ENCODE measurements at places on chromosomes 2 and 18.

DNA sequence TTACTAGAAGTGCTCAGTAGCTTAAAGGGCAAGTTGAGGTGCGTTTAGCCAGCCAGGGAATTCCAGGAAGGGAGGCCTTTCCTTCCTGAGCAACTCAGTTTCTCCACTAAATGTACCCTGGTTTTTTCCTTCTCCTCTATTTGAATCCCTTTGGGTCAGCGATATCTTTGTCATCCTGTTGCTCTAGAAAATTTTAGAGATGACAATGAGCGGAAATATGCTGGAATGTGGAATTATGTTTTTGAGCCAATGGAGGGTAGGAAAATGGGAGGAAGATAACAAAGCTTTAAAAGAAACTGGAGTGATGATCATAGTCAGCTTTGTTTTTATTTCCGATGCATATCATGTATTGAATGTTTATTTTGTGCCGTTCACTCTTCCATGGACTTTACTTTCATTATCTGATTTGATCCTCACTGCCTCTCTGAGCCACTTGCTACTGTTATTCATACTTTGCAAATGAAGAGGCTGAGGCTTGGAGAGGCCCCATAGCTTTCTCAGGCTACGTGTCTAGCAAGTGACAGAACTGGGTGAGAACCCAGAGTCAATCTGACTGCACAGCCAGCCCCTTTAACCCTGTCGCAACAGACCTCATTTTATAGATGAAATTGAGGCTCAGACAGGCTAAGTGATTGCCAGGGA is 67.3 kb downstream of the NTSR2 start:
- no peak for DNase-seq

DNA sequence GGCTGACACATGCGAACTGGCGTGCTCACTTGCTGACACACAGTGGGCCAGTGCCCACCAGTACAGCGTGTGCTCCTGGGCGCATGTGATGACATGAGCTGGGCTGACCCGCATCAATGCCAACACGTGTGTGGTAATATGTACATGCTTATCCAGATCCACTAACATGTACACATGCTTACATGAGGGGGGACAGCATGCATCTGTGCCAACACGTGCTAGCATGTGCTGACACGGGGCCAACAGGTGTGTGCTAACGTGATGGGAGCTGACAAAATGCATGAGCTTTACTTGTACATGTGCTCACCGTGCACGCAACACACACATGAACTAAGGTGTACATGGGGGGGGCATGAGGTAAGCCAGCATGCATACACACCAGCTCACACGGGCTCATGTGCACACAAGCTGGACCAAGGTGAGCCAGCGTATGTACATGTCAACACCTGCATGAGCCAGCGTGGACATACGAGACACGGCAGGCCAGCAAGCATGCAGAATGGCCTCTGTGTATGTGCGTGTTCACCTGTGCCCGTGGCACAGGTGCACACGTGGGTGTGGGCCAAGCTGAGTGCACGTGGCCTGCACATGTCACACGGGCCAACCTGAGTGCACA is 28.5 kb downstream of the GPC1 start:
- DNase-seq: no peak

- no peak for DNase-seq
Observed at GRCh38 chr2:41877114-41877678, 170.6 kb upstream of the PKDCC start.

DNA sequence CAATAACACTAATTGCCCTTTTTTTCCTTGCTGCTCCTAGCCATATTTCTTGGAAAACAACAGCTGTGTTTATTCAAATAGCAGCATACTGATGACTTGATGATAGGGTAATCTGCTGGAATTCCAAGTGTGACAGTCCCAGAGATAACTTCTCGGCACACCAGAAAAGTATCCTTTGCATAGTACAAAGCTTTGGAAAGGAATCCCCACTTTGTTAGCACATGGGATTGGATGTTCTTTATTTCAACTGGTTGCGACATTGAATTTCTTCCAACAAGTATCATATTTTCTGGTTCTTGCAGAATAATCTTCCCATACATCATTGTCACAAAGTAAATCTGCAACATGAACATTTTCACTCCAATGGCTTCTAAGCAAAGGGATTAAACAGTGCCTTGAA is 445.8 kb upstream of the ACVR2A start:
- DNase-seq: no peak

DNA sequence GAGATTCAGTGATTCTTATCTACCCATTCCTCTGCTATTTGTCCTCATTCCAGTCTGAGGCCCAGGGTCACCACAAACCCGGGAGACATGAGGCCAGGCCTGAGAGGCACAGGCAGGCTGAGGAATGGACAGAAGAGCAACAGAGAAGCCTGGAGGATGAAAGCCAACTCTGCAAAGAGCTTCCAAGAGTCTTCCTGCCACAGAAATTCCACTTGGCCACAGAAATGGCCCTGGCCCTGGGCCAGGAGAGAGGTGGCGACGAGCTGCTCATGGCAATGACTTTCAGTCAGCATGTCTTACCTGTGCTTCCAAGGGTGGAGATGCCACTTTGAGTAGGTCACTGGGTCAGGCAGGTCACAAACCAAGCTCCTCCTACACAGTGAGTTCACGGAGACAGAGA is 155.3 kb upstream of the PKDCC start:
- DNase-seq: no peak

GRCh38 chr2:69846182-69847067 is 17.0 kb downstream of the GMCL1 start:
- DNase-seq: no peak

DNA sequence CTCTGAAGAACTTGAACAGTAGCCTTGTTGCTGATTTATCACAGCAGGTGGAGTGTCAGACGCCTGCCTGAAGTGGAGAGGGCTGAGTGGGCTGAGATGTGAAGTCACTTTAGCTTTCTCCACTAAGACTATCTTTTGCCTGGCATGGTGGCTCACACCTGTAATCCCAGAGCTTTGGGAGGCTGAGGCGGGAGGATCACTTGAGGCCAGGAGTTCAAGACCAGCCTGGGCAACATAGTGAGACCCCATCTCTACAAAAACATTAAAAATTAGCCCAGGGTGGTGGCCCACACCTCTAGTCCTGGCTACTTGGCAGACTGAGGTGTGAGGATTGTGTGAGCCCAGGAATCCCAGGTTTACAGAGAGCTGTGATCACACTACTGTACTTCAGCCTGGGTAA is 60.6 kb upstream of the TTC39C start:
- DNase-seq: no peak

DNA sequence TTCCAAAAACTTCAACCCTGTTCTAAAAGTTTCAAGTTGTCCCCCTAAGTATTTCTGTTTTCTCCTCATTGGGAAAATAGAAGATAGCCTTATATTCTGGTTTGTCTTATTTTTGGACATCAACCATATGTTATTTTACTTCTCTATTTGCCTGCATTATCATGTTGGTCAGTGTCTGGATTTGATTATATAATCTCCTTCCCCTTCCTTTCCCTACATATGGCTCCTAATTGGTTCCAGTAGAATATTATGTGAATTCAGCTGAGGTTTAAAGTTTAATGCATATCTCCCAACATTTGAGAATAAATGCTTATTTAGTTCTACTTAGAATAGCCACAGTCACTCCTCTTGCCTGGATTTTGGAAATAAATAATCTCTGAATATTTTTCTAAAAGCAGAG is 66.9 kb downstream of the OXER1 start:
- DNase-seq: no peak

- DNase-seq: no peak
Observed at GRCh38 chr2:11364565-11364887, 20.1 kb upstream of the ROCK2 start.

- no peak for DNase-seq
Observed at GRCh38 chr2:240294514-240294913, 140.9 kb upstream of the GPC1 start.

All from AG04450 (cell line).